ENCODE measurements at places on chromosomes 6 and 20.

- no peak for DNase-seq
Measured at GRCh38 chr6:99092461-99092860, 144.7 kb upstream of the FBXL4 start.

- DNase-seq = no peak
Measured at GRCh38 chr6:142395768-142396231, 94.0 kb downstream of the ADGRG6 start.

DNA sequence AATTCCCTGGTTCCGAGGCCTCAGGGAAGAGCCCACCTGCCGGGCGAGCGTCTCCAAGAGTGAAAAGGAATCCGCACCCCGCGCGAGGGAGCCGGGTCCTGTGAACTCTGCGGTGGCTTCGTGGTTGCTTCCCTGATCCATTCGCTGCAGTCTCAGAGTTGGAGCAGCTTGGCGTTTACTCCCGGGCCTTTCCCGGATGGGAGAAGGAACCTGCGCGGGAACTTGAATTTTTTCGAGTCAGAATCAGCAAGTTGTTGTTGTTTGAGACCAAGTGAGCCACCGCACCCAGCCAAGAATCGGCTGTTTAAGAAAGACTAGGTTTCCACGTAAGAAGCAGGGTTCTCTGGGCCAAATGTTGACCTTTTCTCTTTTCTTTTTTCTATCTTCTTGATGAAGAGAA, 12.9 kb downstream of the PRSS16 start:
- no peak for DNase-seq

GRCh38 chr6:144559865-144560593, 274.9 kb downstream of the UTRN start:
- DNase-seq = peak; percentile 42

- DNase-seq = no peak
Measured at GRCh38 chr6:89984926-89985750, 90.9 kb downstream of the GJA10 start.

Data from activated naive CD8-positive, alpha-beta T cell treated with anti-CD3 and anti-CD28 coated beads, Interleukin-2, amount 50 U/mL, for 24 hours (primary cell).